H54 (cell line): ENCODE measurements at places on chromosomes 2 and 18.
A peak's percentile ranks its signal among the peaks of the same experiment; 100 is the strongest.

DNA sequence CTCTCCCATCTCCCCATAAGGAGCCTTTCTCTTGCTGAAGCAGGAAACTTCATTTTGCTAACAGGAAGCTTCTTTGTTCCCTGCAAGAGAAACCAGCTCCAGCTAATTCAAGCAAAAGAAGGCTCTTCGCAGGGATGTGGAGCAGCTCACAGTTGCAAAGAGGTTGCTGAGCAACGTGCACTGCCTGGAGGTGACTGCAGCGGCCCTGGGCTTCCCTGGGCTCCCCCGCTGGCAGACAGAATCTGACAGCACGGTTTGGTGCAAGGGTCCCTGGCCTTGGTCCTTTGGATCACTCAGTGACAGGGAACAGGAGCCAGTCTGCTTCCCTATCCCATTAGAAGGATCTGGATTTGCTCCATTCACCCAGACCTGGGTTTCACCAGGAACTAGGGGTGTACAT, 25.8 kb downstream of the GPR55 start:
- no peak for DNase-seq

- no peak for DNase-seq
Observed at GRCh38 chr2:37287966-37288365, 36.7 kb downstream of the PRKD3 start.

GRCh38 chr2:186339716-186340115, 146.3 kb upstream of the ZC3H15 start:
- DNase-seq: no peak

- no peak for DNase-seq
Observed at GRCh38 chr2:231138699-231139098, 13.9 kb upstream of the HTR2B start.

- peak; percentile 50 for DNase-seq
Observed at GRCh38 chr2:69917852-69918251, 2.9 kb downstream of the MXD1 start.

- no peak for DNase-seq
Observed at GRCh38 chr2:74715880-74716279, 61.8 kb downstream of the SEMA4F start.
